Activated CD8-positive, alpha-beta memory T cell treated with anti-CD3 and anti-CD28 coated beads for 1 hour (primary cell): ENCODE measurements at places on chromosomes 1 and 21.

- no peak for DNase-seq
These were observed 19.9 kb upstream of the ERICH3 start for GRCh38 chr1:74693473-74693872.

GRCh38 chr21:35116777-35117176 lies 67.7 kb upstream of the RUNX1 start:
- no peak for DNase-seq

- DNase-seq, result no peak
These were observed 11.9 kb upstream of the CBR3 start for GRCh38 chr21:36122977-36123376.

- no peak for DNase-seq
These were observed 39.0 kb upstream of the GUCA2B start for GRCh38 chr1:42114229-42114628.

- DNase-seq, result no peak
These were observed 14.0 kb upstream of the LGALS8 start for GRCh38 chr1:236509647-236510401.

- DNase-seq, result no peak
These were observed 293.6 kb downstream of the SMYD3 start for GRCh38 chr1:246213502-246213901.

GRCh38 chr1:228544021-228544850 lies 57.1 kb downstream of the RNF187 start:
- DNase-seq, result no peak

DNA sequence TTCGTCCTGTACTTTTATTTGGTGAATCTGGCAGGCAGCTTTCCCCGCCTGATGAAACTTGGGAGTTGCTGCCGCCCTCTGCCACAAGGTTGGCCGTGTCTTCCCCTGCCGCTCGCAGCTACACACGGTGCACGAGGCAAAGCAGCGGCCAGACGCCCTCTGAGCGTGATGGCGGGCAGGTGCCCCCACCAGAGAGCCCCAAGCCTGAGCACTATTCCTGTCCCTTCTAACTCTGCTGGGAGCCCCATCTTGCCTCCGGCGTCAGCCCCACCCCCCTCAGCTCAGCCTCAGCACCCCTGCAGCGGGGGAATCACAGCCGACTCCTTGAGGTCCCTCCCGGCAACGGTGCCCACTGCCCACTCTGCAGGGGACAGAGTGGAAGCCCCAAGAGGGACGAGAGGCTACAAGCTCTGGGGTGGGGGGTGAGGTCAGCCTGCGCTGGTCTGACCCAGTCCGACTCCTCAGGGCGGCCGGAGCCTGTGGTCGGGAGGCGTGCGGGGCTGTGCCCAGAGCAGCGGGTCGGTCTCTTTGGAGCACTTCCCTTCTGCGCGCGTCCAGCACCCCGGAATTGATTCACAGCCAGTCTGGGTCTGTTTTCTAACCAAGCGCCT lies 41.3 kb downstream of the RIPK4 start:
- DNase-seq, result no peak

DNA sequence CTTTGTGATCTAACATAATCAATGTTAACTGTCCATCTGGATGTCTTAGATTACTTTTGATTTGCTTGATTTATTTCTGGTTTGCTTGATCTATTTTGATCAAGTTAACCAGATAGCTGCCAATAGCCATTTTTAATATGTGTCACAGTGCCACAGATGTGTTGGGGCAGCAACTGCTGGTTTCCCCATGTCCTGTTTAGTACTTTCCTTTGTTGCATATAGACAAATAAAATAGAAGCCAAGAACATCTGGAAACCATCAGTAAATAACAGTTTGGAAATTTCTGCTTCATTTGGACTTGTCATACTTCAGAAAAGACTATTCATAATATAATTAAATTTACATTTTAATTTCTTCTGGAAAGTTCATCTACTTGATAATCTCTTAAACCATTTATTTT lies 145.6 kb upstream of the C21orf91 start:
- no peak for DNase-seq

GRCh38 chr1:24986372-24986965 lies 56.4 kb upstream of the RUNX3 start:
- DNase-seq, result no peak

- DNase-seq, result no peak
These were observed 361.5 kb upstream of the ADGRL2 start for GRCh38 chr1:81439046-81439823.

- no peak for DNase-seq
These were observed 126.4 kb downstream of the FAM78B start for GRCh38 chr1:166040202-166040997.

DNA sequence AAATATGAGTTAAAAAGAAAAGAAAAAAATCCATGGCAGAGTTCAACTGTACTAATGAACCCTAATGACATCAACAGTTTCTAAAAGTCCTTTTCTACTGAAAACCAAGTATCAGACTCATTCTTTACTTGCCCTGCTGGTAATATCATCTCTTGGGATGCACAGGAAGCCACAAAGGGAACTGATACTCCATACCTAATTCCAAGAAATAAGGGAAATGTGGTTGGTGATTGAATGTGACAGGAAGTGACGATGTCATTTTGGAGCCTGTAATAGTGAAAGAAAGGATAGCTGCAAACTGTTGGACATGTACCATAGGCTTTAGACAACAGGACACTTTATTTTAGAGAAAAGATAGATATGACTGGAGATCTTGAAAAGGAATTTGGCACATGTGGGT lies 98.7 kb upstream of the VAV3 start:
- DNase-seq, result no peak

- no peak for DNase-seq
These were observed 70.4 kb upstream of the SAMSN1 start for GRCh38 chr21:14616380-14617039.

- DNase-seq, result no peak
These were observed 5.0 kb downstream of the PFKL start for GRCh38 chr21:44304877-44305293.

DNA sequence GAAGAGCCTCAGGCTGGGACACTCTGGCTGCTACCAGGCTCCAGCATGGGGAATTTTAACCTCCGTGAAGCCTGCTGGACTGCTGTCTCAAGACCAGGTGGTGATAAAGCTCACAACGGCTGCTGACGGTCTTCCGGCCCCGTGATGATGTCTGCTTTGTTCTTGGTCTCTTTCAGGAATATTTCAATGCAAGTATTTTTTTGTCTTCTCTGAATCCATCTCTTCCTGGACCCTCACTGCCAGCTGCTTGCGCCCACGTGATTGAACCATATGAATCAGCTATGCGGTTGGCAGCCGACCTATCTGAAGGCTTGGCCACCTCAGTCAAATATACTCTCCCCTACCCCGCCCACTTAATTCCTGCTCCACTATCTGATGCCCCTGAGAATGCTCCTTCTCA lies 14.6 kb upstream of the SLC6A17 start:
- DNase-seq, result no peak

- DNase-seq, result no peak
These were observed 149.5 kb downstream of the FGGY start for GRCh38 chr1:59446257-59446901.
